Smooth muscle cell of the pulmonary artery (primary cell): ENCODE measurements at places on chromosomes 4 and X. TPM values are rescaled to one million over a fixed set of nuclear protein-coding genes. Genes with fewer than 3 reads are reported as not detected.

Gene ANTXR2
- 142 and 224 TPM in 2 replicates for total RNA-seq

Gene FAM9C
- total RNA-seq, result 0.07 TPM in 1 of 2 replicates, not detected in the other

Gene ADAM29
- total RNA-seq, result not detected in 2 replicates

Gene CXXC4
- not detected in 2 replicates for total RNA-seq

Gene GPC3
- 0.56 and 19.5 TPM in 2 replicates for total RNA-seq
